Cortex of kidney (tissue), 1 donor: ENCODE measurements at places on chromosomes 6 and 20.

DNA sequence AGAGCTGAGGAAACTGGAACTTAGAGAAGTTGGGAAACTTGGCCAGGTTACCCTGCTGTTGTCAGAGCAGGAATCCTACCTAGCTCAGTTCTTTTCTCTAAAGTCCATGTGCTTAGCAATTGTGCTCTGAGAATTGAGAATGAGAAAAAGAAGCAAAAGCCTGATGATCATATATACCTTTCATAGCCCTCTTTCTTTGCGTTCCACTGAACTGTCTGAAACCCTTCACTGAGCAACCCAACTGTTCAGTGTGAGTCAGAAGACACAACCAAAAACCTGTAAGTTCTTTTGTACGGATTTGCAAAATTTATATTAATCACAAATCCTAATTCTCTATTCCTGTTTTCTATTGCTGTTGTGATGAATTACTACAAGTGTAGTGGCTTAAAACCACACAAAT lies 80.6 kb downstream of the PHF3 start:
- no peak for DNase-seq

DNA sequence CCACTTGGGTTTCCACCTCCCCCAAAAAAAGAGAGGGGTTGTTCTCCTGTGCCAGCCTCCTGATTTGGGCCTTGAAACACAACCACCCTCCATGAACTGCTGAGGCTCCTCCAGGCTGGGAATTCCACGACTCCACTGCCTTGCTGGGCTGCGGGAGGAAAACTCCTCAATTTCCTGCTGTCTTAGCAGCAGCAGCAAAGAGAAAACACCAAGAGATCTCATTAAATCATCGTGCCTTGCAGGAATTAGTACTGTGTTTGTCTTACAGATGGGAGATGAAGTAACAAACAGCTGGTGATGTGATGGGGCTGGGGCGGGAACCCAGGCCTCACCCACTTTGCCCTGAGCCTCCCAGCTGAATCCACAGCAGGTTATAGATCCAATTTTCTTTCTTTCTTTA lies 29.0 kb downstream of the BPIFB1 start:
- DNase-seq = no peak

DNA sequence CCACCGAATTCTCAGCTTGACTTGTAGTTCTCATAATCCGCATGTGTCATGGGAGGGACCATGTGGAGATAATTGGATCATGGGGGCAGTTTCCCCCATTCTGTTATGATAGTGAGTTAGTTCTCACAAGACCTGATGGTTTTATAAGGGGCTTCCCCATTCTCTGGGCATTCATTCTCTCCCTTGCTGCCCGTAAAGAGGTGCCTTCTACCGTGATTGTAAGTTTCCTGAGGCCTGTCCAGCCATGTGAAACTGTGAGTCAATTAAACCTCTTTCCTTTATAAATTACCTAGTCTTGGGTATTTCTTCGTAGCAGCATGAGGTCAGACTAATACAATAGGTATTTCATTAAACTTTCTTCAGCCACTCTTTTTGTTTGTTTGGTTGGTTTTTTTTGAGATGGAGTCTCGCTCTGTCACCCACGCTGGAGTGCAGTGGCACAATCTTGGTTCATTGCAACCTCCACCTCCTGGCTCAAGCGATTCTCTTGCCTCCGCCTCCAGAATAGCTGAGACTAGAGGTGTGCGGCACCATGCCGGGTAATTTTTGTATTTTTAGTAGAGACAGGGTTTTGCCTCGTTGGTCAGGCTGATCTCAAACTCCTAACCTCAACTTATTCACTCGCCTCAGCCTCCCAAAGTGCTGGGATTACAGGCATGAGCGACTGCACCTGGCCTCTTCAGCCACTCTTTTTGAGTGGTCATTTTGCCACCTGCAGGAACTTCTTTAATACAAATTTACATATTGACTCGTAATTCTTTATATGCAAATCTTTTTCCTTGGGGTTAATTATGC lies 36.3 kb downstream of the GSTA2 start:
- DNase-seq = no peak

- DNase-seq = no peak
Observed at GRCh38 chr20:56968376-56969048, 297.9 kb downstream of the BMP7 start.

DNA sequence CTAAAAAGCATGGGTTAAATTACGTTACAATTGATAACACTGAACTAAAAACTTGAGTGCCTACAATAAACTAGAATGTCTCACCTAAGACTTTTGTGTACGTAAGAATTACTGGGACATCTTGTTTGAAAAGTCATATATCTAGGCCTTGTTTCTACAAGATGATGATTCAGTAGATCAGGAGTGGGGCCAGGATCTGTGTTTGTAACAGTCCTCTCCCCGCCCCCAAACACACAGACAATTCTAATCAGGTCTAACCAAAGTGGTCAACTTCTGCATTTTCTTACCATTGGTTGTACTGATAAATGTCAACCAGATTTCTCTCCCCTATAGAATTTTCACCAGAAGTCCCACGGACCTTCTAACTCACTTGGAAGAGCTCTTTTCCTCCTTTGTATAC lies 56.9 kb downstream of the RAMACL start:
- DNase-seq = no peak
